HS-5 (cell line): ENCODE measurements at places on chromosomes 1 and 21.

- no peak for DNase-seq
These were observed 425.5 kb downstream of the LMO4 start for GRCh38 chr1:87754139-87754538.

GRCh38 chr1:156942576-156942975, 22.1 kb downstream of the LRRC71 start:
- DNase-seq = no peak

GRCh38 chr1:94892604-94893254, 34.2 kb downstream of the CNN3 start:
- no peak for DNase-seq

DNA sequence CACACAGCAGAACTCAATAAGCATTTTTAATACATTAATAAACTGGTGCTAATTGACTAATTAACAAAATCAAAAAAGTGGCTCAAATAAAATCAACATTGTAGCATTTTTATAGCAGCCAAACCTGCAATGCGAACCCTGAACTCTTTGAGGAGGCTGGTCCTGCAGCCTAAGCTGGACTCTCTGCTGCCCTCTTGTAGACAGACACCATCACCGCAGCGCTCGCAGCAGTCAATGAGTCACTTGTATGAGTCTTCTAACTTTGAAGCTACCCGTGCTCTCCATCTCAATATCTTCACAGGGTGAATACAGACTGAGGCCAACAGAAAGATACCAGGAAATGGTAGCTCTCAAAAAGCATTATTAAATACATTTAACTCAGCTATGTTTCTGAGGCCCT, 9.7 kb upstream of the KRTAP7-1 start:
- peak; percentile 4 for DNase-seq

- no peak for DNase-seq
These were observed 61.3 kb upstream of the ARTN start for GRCh38 chr1:43872280-43872679.

- no peak for DNase-seq
These were observed 80.8 kb upstream of the RAB4A start for GRCh38 chr1:229190057-229190575.

DNA sequence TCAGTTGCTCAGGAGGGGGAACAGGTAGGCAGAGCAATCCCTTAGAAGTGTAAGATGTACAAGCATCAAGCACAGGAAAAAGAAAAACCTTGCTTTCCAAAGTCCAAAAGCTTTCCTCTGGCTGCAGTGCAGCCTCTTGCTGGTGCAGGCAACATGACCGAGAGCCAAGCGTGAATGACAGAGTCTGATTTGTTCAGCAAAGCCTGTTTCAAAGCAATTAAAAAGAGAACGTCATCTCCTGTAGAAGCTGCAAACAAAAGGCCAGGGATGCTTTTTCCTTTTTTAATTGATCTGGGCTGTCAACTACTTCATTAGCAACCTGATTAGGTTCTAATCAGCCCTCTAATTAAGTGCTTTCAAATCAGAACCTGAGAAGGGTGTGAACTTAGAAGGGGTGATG, 38.2 kb upstream of the PLA2G2C start:
- DNase-seq = no peak

DNA sequence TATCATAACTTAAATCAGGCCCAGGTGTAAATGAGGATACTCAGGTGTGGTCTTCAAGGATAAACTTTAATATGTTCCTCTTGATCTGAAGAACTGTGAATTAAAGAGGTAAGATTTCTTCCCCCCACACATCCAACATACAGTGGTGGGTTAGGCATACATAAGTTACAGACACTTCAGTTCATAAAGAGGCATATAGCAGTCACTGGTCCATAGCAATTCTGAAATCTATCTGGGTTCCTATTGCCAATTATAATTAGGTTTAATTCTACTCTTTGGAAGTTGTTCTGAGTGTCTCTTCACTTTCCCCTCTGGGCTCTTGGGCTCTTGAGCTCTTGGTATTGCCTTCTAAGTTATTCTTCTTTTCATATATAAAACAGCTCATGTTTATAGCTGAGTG, 32.5 kb upstream of the TSPAN2 start:
- DNase-seq = no peak

GRCh38 chr1:108000620-108001111, 35.7 kb upstream of the VAV3 start:
- DNase-seq = peak; percentile 50
